ENCODE measurements at places on chromosomes 4 and X.
A peak's percentile ranks its signal among the peaks of the same experiment; 100 is the strongest.

DNA sequence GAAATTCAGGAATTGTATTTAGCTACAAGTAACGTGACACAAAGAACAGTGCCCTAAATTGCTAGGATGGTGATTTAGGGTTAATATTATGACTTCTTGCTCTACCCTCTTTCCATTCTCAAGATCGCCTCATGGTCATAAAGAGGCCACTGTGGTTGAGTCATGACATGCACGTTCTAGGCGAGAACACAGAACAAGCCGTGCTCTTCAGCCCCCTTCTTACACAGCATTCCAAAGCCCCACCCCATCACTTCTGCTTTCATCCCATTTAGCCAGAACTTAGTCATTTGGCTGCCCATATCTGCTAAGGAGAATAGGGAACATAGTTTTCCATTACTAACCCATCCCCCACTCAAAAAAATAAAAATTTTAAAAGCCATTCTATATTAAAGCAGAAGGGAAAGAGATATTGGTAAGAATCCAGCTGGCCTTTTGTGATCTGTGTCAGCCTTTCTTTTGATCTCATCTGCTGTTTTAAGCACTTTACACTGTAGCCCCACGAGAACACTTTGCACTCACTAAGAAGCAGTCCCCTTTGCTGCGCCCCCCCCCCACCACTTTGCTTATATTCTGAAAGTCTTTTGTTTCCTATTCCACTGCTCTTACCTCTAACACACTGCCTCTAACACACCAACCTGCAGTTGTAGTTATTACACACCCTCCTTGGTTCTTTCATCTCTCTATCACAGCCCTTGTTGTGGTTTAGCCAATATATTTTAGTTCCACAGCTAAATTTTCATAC is 28.4 kb downstream of the NPNT start:
- no peak for DNase-seq

DNA sequence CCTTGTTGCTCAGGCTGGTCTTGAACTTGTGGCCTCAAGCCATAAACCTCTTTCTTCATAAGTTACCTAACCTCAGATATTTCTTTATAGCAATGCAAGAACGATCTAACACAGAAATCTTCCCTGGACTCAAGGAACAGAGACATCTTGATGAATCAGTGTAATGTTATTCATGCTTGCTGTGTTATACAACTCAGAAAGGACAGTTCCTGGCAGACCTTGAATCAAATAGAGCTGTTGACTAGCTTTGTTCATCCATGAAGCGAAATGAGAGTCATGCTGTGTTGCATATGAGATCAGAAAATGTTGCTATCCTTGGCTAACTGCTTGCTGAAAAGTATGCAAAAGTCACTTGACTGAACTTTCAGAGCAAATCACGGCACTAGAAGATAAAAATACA is 72.6 kb upstream of the ARHGAP24 start:
- DNase-seq, result no peak

GRCh38 chrX:17595456-17596035 is 141.7 kb upstream of the SCML1 start:
- no peak for DNase-seq

DNA sequence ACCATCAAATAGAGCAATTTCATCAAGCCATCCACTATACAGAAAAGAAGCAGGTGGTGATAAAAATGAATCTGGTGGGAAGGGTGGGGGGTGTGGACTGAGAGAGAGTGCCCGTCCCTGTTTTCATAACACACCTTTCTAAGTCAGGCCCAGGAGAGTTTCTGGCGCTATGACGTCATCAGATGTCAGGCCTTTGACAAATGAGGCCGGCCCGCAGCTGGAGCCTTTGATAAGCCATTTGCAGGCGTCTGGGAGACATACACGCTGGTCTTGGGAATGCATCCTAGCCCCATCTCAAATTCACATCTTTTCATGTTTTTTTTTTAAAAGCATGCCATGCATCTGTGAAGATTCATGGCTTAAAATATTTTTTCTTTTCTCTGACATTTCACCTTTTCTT is 404.5 kb downstream of the BCOR start:
- no peak for DNase-seq

DNA sequence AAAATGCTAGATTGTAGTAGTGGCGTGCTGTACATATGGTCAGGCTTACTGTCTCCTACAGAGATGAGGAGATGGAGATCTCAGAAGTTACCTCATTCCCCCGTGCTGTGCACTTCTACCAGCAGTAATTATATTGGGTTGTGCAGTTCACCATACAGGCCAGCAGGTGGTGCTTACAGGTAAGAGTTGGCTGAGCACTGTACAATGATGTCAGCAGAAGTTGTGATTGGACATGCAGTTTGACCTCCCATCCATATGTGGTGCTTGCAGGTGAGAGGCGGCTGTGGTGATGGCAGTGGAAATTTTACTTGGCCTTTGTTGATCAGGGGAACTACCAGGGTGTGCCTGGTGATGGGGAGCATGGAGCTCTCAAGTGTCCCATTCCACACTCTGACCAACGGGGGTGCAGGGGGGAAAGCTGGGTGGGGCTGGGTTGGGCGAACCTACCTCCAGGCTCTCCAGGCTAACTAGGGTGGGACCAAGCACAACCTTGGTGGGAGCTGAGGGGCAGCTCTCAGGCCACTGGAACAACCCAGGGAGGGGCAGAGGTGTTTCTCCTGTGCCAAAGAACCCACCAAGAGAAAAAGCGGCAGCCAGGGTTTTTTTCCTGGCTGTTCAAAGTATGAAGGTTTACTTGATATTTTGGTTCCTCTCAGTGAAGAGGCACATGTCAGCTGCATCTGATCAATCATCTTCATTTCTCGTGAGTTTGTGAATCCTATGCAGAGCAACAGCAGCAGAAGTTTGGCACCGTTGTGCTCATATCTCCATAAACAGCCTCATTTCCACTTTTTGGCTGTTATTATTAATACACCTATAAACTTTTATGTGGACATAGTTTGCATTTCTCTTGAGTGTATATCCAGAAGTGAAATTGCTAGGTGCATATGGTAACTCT is 73.8 kb upstream of the FREM3 start:
- peak; percentile 20 for DNase-seq

DNA sequence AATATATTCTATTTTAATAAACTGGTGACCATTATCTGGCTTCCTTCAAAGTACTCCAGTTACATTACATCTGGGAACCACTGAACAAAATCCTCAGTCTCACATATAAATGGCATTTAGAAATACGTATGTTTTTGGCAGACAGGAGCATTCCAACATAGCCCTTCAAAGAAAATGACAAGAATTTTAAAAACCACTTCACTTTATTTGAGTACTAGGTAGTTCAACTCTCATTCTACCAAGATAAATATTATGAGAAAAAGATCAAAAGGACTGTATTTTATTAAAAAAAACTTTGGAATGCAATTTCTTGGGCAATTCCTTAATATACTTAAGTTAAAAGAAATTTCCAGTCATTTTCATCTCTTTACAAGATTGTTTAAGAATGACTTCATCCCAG is 17.6 kb downstream of the TNIP3 start:
- no peak for DNase-seq

DNA sequence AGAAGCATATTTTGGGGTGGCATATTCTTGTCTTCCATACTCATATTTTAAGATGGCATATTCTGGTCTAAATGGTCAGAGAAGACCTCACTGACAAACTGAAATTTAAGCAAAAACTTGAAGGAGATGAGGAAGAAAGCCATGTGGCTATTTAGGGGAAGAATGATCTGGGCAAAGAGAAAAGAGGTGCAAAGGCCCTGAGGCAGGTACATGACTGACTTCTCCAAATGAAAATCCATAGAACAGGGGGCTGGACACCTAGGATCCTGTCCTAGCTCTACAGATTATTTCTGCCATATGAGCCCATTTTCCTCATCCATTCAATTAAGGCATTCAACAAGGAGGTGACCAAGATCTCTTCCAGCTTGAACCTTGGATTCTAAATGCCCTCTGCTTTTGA is 105.6 kb downstream of the IRF2 start:
- DNase-seq, result no peak

DNA sequence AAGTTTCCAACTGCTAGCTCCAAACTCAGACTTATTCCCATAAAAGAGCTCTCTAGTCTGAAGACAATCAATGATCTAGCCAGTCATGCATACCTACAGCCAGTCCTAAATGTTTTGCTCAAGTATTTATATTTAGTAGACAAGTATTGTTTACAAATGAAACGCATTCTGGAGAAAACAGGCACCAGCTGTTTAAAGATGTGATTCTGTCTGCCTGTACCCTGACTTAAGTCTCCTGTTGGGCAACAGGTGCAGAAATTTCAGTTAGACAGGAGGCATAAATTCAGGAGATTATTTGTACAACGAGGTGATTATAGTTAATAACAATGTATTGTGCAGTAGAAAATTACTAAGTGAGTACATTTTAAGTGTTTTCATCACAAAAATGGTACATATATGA is 28.9 kb downstream of the LNX1 start:
- DNase-seq, result no peak

All from HS-5 (cell line).